ENCODE measurements at places on chromosomes 7 and 10.
A peak's percentile ranks its signal among the peaks of the same experiment; 100 is the strongest.

DNA sequence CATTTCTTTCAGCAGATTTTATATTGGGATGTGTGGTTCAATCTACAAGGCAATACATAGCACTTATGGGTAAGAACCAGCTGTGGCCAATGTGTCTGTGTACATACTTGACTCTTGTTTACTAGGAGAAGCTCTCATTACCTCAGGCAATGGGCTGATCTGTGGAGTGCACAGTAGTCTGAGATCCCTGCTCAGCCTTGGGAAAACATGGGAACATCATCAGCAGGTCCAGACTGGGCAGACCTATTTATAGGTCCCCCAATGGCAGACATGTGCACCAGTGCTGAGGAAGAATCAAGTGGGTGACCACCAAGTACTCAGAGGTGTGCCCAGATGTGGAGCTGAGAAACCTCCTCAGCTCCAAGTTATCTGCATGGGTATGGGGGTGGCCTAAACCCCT lies 349.7 kb downstream of the KIF20B start:
- no peak for DNase-seq

GRCh38 chr10:107450056-107450455 lies 285.6 kb upstream of the SORCS1 start:
- DNase-seq: no peak

DNA sequence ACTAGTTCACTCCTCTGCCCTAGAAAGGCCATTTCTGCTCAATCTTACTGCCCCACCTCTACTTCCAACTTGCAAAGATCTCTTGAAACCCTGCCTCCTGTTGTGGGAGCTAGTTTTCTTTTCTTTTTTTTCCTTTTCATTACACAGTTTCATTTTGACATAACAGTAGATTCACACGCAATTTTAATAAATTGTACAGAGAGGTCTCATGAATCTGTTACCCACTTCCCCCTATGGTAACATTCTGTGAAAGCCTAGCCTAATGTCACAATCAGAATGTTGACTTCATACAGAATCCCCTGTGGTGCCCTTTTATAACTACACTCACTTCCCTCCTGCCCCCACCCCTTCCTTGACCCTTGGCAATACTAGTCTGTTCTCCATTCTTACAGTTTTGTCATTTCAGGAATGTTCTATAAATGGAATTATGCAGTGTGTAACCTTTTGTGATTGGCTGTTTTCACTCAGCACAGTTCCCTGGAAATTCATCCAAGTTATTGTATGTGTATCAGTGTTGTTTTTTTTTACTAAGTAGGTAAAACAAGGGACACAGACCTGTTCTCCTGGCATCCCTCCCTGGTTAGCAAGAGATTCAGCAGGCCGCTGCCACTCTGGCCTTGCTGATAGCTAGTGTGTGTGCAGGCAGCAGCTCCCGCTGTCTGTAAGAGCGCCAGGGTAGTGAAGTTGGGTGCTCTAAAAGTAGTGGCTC lies 21.5 kb downstream of the CHST3 start:
- no peak for DNase-seq

- DNase-seq: peak; percentile 47
Measured at GRCh38 chr7:79968077-79968648, 166.5 kb upstream of the GNAI1 start.
